Activated CD8-positive, alpha-beta memory T cell treated with anti-CD3 and anti-CD28 coated beads, Interleukin-2, amount 10 ng/mL, durations not matched to agents 7 days and 5 days (primary cell): ENCODE measurements at places on chromosomes 16 and 17. TPM values are rescaled to one million over a fixed set of nuclear protein-coding genes. Genes with fewer than 3 reads are reported as not detected.

- DNase-seq = no peak
- no peaks in the 10 kb centered on the region for H3K27me3 ChIP-seq
- no peak overlapping the region for H3K4me3 ChIP-seq
- no peak overlapping the region for H3K27ac ChIP-seq
Measured at GRCh38 chr16:3606441-3606840, 5.0 kb downstream of the SLX4 start.

DNA sequence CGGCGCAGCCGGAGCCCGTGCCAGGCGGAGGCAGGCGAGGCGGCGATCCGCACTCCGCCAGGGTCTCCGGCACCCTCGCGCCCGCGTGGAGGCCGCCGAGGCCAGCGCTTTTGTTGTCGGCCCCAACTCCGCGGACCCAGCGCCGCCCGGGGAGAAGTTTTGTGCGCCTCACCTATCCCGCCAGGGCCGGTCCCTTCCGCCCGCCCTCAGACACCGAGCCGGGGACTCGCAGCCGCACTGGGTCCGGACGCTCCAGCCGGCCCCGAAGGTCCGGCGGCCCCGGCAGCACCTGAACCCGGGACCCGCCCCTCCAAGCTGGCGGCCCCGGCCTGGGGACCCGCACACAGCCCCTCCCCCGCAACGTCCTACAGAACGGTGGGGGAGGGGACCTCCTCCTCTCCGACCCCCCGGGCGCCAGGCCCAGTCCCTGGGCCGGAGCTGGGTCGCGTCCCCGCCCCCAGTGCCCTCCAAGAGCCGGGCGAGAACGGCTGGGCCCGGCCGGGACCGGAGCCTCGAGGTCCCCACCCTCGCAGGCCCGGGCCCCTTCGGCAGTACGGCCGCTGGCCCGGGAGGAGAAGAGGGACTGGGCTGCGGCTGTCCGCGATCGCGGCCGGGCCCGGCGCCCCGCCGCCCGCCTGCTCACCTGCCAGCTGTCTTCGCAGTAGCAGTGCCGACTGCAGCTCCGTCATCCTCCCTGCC lies 698 bp downstream of the UBE2G1 start:
- H3K27ac ChIP-seq = peak overlapping the region; percentile 32
- peak; percentile 64 for DNase-seq
- peak overlapping the region; percentile 65 for H3K4me3 ChIP-seq
- H3K4me1 ChIP-seq = peaks cover 38% of the 10 kb centered on the region
- H3K36me3 ChIP-seq = peaks cover 18% of the 10 kb centered on the region

GRCh38 chr17:75692976-75693375 lies 25.8 kb downstream of the SAP30BP start:
- no peak overlapping the region for H3K4me3 ChIP-seq
- H3K36me3 ChIP-seq = peaks cover 3% of the 10 kb centered on the region
- H3K27me3 ChIP-seq = no peaks in the 10 kb centered on the region
- DNase-seq = no peak
- no peak overlapping the region for H3K27ac ChIP-seq

- no peaks in the 10 kb centered on the region for H3K27me3 ChIP-seq
- H3K4me1 ChIP-seq = no peaks in the 10 kb centered on the region
- no peak for DNase-seq
- H3K36me3 ChIP-seq = no peaks in the 10 kb centered on the region
- H3K4me3 ChIP-seq = no peak overlapping the region
Measured at GRCh38 chr17:9324864-9325263, 250.8 kb downstream of the STX8 start.

DNA sequence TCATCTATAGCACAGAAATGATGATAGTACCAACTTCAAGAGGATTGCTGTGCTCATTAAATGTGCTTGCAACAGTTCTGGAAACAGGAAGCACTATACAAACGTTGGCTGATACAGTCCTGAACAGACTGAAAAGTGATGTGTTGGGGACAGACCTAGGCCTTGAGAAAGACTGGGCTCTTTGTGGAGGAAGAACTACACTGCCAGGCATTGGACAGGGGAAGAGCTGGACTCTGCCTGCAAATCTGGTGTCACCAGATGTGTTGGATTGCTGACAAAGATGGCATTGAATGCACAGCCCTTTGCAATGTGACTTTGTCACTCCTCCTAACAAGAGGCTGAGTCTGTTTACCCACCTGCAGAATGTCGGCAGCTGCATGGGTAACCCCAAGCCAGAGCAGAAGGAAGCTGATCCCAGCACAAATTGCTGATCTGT lies 12.4 kb upstream of the ST6GALNAC2 start:
- DNase-seq = no peak
- H3K4me1 ChIP-seq = peaks cover 12% of the 10 kb centered on the region
- H3K27ac ChIP-seq = no peak overlapping the region

DNA sequence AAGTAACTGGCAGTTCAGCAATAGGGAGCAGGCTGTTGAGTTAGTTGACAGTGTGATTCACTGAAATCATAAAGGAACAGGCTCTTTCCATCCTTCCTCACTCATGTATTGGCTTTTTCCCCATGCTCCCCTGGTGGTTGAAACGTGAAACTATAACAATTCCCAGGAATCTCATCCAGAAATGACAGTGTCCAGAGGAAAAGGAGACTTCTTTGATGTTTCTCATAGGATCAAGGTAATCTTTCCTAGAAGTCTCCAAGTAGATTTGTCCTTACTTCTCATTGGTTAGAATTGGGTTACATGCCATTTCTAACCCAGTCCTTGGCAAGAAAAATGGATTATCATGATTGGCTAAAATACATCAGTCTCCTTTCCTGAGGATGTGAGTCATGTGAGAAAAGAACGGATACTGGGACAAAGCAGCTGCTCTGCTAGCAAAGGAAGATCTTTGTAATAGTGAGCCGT lies 14.4 kb downstream of the TTC19 start:
- peaks cover 3% of the 10 kb centered on the region for H3K4me1 ChIP-seq
- no peak for DNase-seq
- H3K27ac ChIP-seq = no peak overlapping the region
- H3K4me3 ChIP-seq = no peak overlapping the region

- no peak for DNase-seq
- H3K36me3 ChIP-seq = no peaks in the 10 kb centered on the region
- H3K27ac ChIP-seq = no peak overlapping the region
- no peak overlapping the region for H3K4me3 ChIP-seq
- peaks cover 9% of the 10 kb centered on the region for H3K4me1 ChIP-seq
Measured at GRCh38 chr16:85087899-85088569, 24.2 kb downstream of the CIBAR2 start.

DNA sequence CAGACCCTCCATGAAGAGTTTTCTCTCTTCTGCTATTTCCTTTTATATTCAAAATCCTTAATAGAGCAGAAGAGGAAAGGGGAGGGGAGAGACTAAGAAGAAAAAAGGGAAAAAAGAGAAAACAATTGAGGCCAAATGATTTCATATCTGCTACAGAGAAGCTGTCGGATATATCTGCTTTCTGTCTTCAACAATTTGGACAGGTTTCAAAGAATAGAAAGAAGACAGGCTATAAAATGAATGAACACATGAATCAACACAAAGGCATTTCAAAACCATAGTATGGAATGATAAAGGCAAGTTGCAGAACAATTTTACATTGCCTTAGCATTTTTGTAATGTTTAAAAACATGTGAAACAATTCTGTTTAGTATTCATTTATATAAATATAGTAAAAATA lies 4.7 kb upstream of the CMTR2 start:
- H3K27ac ChIP-seq = no peak overlapping the region
- peaks cover 12% of the 10 kb centered on the region for H3K27me3 ChIP-seq
- no peaks in the 10 kb centered on the region for H3K36me3 ChIP-seq
- H3K4me3 ChIP-seq = no peak overlapping the region

DNA sequence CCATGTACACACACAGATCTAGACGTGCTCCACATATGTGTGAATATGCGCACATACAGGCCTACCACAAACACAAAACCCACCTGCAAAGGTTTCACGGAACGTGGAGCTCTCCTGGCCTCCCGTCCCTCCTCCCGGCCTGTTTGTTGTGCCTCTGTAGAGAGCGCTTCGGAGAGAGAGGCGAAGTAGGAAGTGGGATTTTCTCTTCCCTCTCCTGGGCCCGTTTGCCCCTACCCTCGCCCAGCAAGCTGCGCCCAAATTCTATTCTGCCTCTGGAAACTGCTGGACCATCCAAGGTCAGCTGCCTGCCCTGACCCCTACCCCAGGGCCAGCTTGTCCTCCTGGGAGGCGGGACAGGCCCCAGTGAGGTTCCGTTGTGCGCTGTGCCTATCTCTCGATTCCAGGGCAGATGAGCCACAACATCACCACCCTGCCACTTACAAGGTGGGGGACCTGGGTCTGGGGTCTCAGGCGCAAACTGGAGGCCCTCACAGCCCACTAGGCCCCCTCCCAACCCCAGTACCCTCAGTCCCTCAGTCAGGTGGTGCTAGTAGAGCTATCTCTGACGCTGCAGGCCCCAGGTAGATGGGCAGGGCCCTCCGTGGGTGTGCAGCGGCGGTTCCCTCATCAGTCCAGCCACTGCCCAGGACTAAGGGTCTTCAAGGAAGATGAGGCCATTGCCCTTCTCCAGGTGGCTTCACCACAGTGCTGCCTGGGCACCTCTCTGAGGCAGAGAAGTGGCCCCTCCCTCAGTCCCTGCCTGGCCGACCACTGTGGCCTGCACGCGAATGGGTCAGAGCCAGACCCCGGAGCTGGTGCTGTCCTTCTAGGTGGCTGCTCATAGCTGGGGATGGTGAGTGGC lies 54.2 kb downstream of the BEAN1 start:
- H3K36me3 ChIP-seq = no peaks in the 10 kb centered on the region
- H3K4me3 ChIP-seq = no peak overlapping the region
- H3K27me3 ChIP-seq = no peaks in the 10 kb centered on the region
- H3K27ac ChIP-seq = no peak overlapping the region
- peak; percentile 21 for DNase-seq

GRCh38 chr16:10946308-10946707 lies 1.9 kb downstream of the CLEC16A start:
- H3K4me3 ChIP-seq = peak overlapping the region; percentile 8
- no peak for DNase-seq
- peaks cover 58% of the 10 kb centered on the region for H3K4me1 ChIP-seq
- H3K27ac ChIP-seq = no peak overlapping the region

- no peaks in the 10 kb centered on the region for H3K36me3 ChIP-seq
- H3K27ac ChIP-seq = no peak overlapping the region
- no peak overlapping the region for H3K4me3 ChIP-seq
- DNase-seq = no peak
- peaks cover 18% of the 10 kb centered on the region for H3K4me1 ChIP-seq
Measured at GRCh38 chr17:17057057-17057551, 14.8 kb downstream of the MPRIP start.

- H3K36me3 ChIP-seq = no peaks in the 10 kb centered on the region
- no peak overlapping the region for H3K4me3 ChIP-seq
- DNase-seq = no peak
- H3K27ac ChIP-seq = no peak overlapping the region
- H3K4me1 ChIP-seq = peaks cover 2% of the 10 kb centered on the region
Measured at GRCh38 chr17:30927756-30928155, 6.0 kb downstream of the ADAP2 start.

DNA sequence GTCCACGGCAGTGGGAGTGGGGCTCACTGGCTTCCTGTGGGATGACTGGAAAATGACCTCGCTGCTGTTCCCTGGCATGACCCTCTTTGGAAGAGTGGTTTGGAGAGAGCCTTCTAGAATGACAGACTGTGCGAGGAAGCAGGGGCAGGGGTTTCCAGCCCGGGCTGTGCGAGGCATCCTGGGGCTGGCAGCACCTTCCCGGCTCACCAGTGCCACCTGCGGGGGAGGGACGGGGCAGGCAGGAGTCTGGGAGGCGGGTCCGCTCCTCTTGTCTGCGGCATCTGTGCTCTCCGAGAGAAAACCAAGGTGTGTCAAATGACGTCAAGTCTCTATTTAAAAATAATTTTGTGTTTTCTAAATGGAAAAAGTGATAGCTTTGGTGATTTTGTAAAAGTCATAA lies 7.8 kb upstream of the RNF213 start:
- H3K27ac ChIP-seq = peak overlapping the region; percentile 41
- no peak overlapping the region for H3K4me3 ChIP-seq
- peaks cover 58% of the 10 kb centered on the region for H3K4me1 ChIP-seq
- no peaks in the 10 kb centered on the region for H3K36me3 ChIP-seq
- no peaks in the 10 kb centered on the region for H3K27me3 ChIP-seq
- DNase-seq = peak; percentile 92

- H3K36me3 ChIP-seq = no peaks in the 10 kb centered on the region
- no peaks in the 10 kb centered on the region for H3K4me1 ChIP-seq
- H3K27ac ChIP-seq = no peak overlapping the region
- DNase-seq = no peak
- no peaks in the 10 kb centered on the region for H3K27me3 ChIP-seq
Measured at GRCh38 chr17:72101526-72101925, 19.3 kb upstream of the SOX9 start.

GRCh38 chr17:63138713-63139112 lies 172.7 kb downstream of the TANC2 start:
- no peak for DNase-seq
- H3K27ac ChIP-seq = no peak overlapping the region
- no peaks in the 10 kb centered on the region for H3K36me3 ChIP-seq
- H3K4me1 ChIP-seq = peaks cover 5% of the 10 kb centered on the region

DNA sequence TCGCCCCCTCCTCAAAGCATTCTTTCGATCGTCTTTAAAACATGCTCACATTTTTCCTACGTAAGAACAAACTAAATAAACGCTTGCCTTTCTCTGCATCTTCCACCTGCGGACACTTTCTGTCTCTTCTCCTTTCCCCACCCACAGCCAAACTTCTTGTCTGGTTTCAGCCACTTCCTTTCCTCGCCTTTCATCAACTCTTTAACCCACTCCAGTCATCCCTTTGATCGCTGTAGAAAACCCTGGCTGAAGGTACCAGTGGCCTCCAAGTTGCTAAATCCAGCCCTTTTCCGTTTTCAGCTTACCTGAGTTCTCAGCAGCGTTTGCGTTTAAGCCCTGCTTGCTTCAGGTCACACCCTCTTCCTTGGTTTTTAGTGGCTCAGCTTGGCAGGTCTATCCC lies 483 bp downstream of the RPA1 start:
- H3K27me3 ChIP-seq = no peaks in the 10 kb centered on the region
- peak overlapping the region; percentile 99 for H3K4me3 ChIP-seq
- H3K27ac ChIP-seq = peak overlapping the region; percentile 92
- H3K36me3 ChIP-seq = peaks cover 45% of the 10 kb centered on the region
- peak; percentile 50 for DNase-seq

- H3K4me1 ChIP-seq = no peaks in the 10 kb centered on the region
- no peak overlapping the region for H3K27ac ChIP-seq
- DNase-seq = no peak
Measured at GRCh38 chr16:47999595-47999994, 156.2 kb downstream of the ABCC12 start.

GRCh38 chr17:8066841-8067775 lies 20.4 kb downstream of the ALOX12B start:
- peaks cover 57% of the 10 kb centered on the region for H3K27me3 ChIP-seq
- H3K36me3 ChIP-seq = no peaks in the 10 kb centered on the region
- no peak overlapping the region for H3K4me3 ChIP-seq

SPATA32 gene
- 0.49 TPM for total RNA-seq

KIF18B gene
- 117 TPM for total RNA-seq

NXPH3 gene
- total RNA-seq = not detected

KCNAB3 gene
- total RNA-seq = 6.6 TPM

BMERB1 gene
- total RNA-seq = 4.5 TPM

GAST gene
- not detected for total RNA-seq
